Suppressor macrophage (primary cell): ENCODE measurements at places on chromosomes 5 and 9.
A peak's percentile ranks its signal among the peaks of the same experiment; 100 is the strongest.

- no peak for DNase-seq
Observed at GRCh38 chr5:176173647-176174046, 64.6 kb upstream of the SIMC1 start.

DNA sequence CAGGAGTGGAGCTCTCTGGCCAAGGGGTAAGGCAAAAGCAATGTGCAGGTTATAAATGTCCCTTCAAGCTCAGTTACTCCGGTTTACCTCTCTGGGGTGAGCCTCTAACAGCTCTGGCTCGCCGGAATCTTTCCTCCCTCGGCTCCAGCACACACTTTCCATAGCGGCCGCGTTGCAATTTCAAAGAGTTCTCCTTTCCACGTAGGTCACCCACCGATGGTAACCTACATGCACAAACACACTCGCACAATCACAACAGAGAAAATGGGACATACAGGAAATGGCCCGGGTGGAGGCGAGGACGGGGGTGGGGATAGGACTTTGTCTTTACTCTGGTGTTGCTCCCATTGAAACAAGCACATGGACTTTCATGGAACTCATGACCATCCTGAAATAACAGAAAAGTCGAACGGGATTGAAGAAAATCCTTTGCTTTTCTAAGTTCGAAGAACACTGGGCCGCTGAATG lies 1.2 kb downstream of the LHFPL2 start:
- peak; percentile 40 for DNase-seq

DNA sequence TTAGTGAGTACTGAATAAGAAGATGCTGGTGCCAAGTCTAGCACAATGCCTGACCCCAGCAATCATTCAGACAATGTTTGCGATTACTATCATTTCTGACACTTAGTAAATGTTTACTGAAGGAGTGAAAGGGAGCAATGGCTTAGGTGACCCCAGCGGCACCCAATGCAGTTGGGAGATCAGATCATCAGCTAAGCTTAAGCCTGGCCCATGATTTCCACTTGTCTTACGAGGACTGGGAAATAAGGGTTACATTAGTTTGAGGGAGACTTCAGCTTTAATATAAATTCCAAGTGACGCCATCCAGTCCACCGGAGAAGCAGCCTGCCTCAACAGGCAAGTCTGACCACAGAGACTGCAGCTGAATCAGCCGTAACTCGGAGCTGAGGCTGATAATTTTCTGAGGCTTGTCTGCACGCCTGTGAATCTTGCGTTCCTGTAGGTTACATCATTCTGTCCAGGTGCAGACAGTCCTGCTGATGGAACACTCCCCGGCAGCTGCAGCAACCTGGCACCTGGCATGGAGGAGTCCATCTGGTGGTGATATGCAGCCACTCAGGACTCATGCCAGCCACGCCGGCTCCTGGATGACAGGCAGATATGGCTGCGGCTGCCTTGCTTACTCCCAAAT lies 34.9 kb upstream of the FGF1 start:
- no peak for DNase-seq

DNA sequence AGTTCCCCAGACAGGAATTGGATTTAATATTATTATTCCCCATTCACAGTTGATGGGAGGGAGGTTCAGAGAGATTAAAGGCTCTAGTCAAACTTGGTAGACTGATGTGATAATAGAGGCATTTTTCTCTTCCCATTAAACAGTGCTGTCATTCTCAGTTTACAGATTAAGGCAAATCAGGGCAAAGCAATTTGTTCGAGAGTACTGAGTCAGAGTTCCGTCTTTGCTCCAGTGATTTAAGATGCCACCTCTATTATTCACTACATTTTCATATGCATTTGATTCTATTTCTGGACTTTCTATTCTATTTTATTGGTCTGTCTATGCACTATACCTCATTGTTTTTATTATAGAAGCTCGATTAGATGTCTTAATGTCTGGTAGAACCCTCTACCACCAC lies 201.0 kb upstream of the RAI14 start:
- no peak for DNase-seq

DNA sequence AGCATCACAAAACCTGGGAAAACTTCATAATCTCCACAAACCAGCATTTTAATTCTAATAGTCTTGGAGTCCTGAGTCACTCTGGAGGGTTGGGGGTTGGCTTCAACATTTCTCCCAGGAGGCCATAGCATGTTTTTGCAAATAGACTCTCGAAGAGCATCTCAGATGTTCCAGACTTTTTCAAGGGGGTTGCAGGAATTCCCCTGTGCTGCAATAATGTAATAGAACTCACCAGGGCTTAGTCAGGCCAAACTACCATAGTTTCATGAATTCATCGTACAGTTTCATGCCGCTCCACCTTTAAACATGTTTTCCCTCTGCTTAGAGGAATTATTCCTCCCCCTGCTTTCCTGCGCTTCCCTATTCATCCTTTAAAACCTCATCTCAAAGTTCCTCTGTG lies 499.5 kb upstream of the KLF4 start:
- DNase-seq, result no peak

DNA sequence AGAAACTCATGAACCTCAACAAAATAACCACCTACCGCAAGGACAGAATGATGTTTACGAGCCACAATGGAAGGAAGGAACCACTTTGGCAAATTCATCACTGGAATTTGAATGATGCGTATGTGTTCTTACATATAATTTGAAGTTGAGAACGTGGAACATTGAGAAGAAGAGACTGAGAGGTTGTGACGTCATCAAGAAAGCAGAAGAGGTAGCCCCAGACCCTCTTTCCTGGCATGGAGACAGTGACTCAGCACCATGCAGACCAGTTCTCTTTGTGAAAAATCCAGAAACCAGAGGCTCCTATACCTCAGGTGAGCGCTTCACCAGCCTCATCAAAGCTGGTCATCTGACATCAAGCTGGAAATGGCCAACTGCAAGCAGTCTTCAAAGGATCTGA lies 124.5 kb downstream of the PDZD2 start:
- no peak for DNase-seq
